Stimulated activated CD8-positive, alpha-beta memory T cell treated with anti-CD3 and anti-CD28 coated beads, Interleukin-4, amount 100 ng/mL, for 24 hours (primary cell): ENCODE measurements at places on chromosomes 16 and 17.

GRCh38 chr16:49574826-49575225, 201.2 kb downstream of the C16orf78 start:
- DNase-seq = no peak

- DNase-seq = no peak
Observed at GRCh38 chr16:13907431-13907830, 12.5 kb upstream of the ERCC4 start.

GRCh38 chr17:78450696-78451345, 72.4 kb downstream of the PGS1 start:
- DNase-seq = no peak

- no peak for DNase-seq
Observed at GRCh38 chr16:3785413-3785812, 68.1 kb upstream of the TRAP1 start.

- DNase-seq = peak; percentile 46
Observed at GRCh38 chr16:50666658-50667496, 14.2 kb downstream of the SNX20 start.

GRCh38 chr16:67395458-67396158, 2.3 kb upstream of the TPPP3 start:
- DNase-seq = no peak

DNA sequence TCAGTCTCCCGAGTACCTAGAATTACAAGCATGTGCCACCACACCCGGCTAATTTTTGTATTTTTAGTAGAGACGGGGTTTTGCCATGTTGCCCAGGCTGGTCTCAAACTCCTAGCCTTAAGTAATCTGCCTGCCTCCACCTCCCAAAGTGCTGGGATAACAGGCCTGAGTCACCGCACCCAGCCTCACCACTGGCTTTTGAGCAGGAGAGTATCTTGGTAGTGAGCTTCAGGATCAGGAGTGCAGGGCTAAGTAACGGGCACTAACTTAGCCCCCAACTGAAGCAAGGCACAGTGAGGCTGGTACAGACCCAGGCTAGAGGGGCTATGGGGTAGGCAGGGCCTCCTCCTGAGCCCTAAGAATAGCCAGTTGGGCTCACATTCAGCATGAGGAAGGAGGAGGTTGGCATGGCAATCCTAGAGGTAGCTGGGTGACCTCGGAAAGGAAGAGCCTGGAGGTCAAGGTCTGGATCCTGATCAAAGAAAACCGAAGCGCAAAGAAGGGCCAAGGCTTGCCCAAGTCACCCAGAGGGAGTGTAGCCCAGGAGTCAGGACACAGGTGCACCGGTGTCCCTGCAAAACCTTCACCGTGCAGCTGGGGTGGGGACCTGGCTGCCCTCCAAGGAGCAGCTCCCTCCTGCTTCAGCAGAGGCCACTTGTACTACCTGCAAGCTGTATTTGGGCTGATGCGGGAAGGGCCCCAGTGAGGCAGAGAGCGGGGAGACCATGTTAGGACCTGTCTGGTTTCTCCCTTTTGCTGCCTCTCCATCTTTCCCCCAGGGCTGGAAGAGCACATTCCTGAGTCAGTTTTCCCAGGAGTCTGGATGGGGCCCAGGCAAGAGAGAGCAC, 1.3 kb upstream of the ADGRG5 start:
- DNase-seq = no peak

- no peak for DNase-seq
Observed at GRCh38 chr17:4007346-4008081, 43.3 kb upstream of the ATP2A3 start.

- DNase-seq = peak; percentile 76
Observed at GRCh38 chr17:18182978-18183333, 672 bp upstream of the ALKBH5 start.

- no peak for DNase-seq
Observed at GRCh38 chr16:72172105-72173034, at the start of gene PMFBP1. PMFBP1 (minus strand) TSS chr16:72172155; CDS start chr16:72171208, 947 bp downstream.

DNA sequence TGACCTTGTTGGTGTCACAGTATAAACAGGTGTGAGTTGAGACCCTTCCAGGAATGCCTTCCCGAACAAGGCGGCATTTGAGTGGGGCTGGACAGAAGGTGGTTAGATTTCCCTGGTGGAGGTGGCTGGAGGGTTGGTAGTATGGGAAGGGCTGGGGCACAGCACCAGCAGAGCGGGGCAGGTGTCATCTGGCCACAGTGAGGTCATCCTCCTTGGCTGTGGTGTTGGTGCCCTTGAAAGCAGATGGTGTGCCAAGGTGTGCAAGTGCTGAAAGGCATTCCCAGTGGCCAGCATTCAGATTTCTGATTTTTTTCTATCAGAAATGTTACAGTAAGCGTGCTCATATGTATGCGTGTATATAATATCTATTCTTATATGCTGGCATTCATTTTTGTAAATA, 126.6 kb downstream of the LAT start:
- no peak for DNase-seq
